ENCODE measurements at places on chromosomes 2 and 18.

DNA sequence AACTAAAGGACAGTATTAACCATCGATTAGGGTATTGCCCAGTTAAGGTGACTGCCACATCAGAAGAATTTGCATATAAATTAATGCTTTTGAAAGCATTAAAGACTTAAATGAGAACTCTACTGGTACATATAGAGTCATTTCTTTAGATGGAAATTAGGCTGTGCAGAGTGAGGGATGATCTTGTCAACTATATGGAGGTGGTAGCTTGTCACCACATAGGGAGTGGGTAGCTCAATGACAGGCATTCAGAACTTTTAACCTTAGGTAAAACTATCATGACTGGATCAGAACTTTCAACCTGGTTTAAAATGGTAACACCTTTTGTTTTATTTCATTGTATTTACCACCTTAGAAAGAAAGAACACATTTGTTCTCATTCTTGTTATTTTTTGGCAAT lies 384.6 kb upstream of the LRRTM1 start:
- no peak for DNase-seq

- DNase-seq, result no peak
Measured at GRCh38 chr2:51158251-51158650, 126.3 kb upstream of the NRXN1 start.

DNA sequence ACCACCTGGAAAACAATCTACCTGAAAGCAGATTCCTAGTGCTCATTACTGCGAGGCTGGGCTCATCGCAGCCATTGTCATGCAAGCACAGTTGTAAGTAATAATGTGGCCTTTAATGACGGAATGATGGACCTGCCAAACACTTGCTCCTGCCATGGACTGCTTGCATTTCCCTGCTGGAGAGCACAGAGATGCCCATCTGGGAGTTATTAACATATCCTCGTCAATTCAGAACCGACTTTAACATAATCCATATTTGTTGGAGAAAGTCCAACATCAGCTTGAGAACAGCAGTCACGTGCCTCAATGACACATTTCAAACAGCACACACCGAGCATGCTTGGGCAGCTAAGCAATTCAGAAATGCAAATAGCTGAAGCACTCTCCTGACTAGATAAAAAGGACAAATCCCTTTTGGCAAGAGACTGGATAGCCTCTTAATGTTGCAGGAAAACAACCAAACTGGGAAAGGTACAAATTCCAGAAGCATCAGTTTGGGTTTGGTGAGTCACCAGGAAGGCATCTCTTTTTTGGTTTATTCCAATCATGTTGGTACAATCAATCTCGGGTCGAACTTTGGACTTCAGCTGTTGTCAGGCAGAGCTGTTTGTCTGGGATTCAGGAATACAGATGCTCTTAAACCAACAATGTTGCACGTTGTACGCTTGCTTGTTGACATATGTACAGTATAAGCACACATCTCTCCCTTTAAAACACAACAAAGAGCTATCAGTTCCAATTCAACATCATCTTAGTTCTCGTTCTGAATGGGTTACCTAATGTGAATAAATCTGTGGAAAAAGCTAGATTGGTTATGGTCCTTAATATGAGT lies 395.8 kb downstream of the LNPK start:
- DNase-seq, result no peak

DNA sequence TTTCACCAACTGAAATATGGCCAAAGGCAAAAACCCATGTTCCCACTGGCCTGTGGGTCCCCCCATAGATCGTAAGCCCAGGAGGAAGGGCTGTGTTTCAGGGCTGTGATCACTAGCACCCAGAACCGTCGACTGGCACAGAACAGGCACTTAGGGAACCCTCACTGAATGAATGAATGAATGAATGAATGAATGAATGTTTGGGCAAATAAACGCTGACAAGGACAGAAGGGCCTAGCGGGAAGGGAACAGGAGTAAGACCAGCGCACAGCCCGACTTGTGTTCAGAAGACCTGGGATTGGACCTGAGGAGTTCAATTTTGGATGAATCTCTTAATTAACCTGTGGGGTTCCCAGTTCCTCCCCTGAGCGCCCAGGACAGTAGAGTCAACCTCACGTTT lies 76.2 kb downstream of the TPO start:
- no peak for DNase-seq

- no peak for DNase-seq
Measured at GRCh38 chr2:126370201-126370600, 285.8 kb upstream of the GYPC start.

- no peak for DNase-seq
Measured at GRCh38 chr2:98281607-98282006, 64.6 kb upstream of the CNGA3 start.

- no peak for DNase-seq
Measured at GRCh38 chr2:232659359-232659758, 26.0 kb downstream of the EFHD1 start.

- DNase-seq, result no peak
Measured at GRCh38 chr18:79392226-79392625, 3.5 kb upstream of the NFATC1 start.

- DNase-seq, result no peak
Measured at GRCh38 chr2:26522751-26523171, 44.8 kb upstream of the OTOF start.

DNA sequence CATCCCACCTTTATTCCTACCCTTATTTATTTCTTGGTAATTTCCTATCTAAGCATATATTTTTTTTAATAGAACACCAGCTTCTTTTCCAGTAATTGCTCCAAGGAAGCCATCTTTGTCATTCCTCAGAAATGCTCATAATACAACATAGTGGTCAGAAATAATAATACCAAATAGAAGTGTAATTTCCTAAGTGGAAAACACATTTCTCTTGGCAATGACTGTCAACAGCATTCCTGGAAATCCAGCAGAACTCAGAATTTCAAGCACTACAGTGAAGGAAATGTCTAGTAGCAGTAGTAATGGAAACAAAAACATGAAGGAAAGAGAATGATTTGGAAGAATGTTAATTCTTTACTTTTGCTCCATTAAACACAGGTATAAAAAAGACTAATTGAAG lies 56.6 kb downstream of the GDF7 start:
- DNase-seq, result no peak

GRCh38 chr2:172021074-172021931 lies 21.6 kb downstream of the METAP1D start:
- DNase-seq, result no peak

DNA sequence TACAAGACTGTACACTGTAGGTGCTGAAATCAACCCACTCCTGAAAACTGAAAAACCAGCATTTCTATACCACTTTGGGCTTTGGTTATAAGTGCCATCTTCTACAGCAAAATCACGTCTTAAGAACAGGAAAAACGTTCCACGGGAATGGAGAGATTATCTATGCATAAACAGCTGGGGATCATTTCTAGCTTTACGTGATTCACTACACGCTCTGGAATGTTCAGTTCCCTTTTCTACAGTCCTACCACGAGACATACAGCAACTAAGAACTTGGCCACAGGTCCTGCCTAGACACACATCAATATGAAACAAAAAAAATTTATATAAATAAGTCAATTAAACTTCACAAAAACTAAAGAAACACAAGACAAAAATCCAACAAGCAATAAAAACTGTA lies 3.6 kb downstream of the CXCR4 start:
- no peak for DNase-seq
